ENCODE measurements at places on chromosomes 6 and 20.

GRCh38 chr6:46935687-46936086 is 13.9 kb upstream of the ADGRF5 start:
- no peak for DNase-seq

DNA sequence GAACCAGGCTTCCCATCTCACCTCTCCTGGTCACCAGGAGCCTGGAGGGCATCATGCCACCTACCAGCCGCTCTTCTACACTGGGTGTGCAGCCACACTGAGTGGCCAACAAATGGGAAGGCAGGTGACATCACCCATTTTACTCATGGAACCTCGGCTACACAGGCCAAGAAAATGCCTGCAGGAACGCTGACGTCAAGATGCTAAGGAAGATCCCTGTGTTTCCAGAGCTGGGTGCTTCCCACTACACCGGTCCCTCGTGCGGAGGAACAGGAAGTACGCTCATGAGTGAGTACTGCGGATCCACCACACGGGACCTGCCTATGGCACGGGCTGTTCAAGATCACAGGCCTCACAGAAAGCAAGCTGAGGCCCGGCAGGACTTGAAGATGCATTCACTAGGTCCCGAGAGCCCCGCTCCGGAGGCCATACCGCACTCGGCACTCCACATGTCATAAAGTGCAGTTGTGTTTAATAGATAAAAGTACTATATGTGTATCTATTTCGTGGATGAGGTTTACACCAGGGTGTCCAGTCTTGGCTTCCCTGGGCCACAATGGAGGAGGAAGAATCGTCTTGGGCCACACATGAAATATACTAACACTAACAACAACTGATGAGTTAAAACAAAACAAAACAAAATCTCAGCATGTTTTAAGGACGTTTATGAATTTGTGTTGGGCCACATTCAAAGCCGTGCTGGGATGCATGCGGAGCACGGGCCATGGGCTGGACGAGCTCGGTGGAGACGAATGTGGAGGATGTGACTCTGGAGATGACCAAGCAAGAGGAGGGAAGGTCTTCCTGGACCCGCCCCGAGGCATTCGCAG is 257.9 kb downstream of the THBS2 start:
- DNase-seq: no peak

- no peak for DNase-seq
Measured at GRCh38 chr6:36963451-36964290, 9.1 kb downstream of the PI16 start.

DNA sequence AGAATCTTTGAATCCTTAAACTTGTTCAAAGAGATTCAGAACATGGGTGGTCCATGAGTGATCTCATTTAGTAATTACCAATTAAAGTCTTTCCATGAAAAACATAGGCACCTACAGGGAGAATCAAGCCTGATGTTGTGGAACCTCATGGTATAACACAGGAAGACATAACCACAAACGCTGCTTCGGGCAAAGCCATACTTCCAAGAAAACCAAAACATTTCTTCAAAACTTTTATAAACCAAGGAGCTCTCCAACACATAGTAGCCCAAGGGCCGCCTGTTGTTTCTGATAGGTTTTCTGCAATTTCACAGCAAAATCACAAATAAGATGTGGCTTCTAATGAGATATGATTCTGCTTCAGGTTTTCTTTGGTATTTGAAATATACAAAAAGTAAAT is 2.5 kb downstream of the CHD6 start:
- DNase-seq: no peak

DNA sequence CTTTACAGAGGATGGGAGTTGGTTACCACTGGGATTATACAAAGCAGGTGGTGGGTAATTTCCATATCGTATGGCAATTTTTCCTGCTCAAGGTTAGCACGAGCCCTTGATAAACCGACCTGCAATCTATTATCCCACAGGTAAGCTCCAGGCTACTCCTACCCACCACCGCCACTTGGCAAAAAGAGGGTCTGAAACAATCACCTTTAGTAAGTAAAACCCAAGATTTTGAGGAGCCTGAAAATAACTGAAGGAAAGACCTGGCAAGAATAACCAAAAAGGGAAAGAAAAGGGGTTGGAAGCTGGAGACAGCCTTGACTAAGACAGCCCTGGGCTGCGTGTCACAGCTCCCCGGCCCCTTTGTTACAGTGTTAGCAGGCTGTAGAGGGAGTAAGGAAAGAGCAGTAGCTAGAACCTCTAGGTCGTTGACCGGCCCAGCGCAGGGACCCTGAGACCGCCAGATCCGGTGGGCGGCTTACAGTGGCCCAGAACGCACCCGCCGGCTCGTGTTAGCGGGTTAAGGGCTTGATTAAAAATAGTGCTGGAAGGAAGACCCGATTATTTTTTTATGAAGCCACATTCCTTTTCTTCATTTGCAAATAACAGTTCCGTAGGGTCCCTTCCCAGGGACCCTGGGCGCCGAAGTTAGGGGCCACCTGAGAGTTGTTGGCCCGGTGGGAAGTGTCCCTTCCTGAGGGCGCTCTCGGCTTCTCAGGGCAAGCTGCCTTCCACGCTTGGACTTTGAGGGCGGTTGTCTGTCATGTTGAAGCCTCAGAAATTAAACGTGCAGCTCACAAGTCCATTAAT is 30.5 kb downstream of the TFAP2B start:
- no peak for DNase-seq

DNA sequence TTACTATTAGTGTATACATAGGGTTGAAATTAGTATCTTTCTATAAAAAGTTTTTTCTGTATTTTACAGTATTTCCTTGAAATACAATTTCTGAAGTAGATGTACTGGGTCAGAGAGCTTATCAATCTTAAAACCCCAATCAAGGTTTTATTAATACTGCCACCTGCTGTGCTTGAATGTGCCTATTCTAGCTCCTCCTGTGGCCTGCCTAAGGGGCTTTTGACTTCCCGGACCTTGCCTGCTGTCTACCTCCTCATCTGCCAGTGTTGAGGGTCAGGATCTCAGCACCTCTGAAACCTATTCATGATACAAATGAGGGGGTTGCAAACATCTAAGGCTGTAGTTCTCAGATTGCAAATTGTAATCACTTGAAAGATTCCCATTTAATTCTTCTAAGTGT is 9.2 kb downstream of the PACRG start:
- no peak for DNase-seq

DNA sequence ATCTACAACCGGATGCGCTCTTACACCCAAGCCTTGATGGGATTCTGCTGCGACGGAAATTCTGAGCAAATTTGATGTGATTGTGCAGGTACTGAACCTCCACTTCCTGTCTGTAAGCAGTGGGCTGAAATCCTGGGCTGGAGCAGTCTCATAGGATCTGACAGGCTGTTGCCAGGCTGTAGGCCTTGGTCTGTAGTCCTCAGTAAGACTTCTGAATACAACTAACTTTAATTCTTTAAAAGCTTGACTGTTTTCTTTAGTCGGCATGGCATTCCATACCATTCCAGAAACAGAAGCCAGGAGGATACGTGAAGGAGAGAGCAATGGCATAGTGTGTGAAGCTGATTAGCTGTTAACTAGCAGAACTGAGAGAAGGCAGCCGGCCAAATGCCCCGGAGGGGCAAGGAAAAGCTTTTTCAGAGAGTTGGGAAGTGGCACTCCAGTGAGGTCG is 68.3 kb downstream of the ADTRP start:
- peak; percentile 22 for DNase-seq

- DNase-seq: peak; percentile 17
Measured at GRCh38 chr6:24547243-24547642, 52.5 kb downstream of the ALDH5A1 start.

DNA sequence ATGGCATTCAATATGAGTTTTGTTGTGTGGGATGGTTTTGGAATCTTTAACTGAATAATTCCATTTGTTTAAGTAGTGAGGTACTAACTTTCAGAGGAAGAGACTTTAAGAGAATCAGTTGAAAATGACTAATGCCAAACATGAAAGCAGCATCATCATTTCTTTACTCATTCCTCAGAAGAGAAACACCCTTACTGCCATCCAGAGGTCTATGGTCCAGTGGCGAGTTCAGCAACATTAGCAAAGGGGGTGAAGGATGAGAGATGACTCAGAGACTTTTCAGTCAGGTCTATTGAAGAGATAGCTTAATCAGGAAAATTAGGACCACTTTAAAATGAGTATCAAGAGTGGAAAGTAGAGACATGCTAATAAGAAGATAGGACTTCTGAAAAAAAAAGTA is 118.8 kb downstream of the COL19A1 start:
- DNase-seq: no peak

- no peak for DNase-seq
Measured at GRCh38 chr6:35287671-35288396, 9.8 kb upstream of the DEF6 start.

GRCh38 chr6:150395388-150396009 is 26.7 kb downstream of the IYD start:
- DNase-seq: no peak

GRCh38 chr6:117346142-117346930 is 79.4 kb downstream of the ROS1 start:
- DNase-seq: no peak

- DNase-seq: no peak
Measured at GRCh38 chr6:1485678-1486077, 96.3 kb downstream of the FOXF2 start.

DNA sequence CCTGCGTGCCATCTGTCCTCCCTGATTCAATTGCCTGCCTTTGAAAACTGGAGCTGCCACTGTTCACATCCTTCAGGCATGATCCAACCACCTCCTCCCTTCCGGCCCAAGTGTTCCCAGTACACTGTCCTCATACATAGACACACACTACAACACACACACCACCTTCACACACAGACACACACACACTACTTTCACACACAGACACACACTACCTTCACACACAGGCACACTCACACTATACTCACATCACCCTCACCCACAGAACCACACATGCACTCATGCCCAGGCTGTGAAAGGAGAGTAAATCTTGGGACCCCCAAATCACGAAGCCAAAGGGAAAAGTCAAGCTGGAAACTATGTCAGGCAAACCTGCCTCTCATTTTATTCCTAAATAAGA is 109.4 kb upstream of the MYLIP start:
- DNase-seq: no peak

DNA sequence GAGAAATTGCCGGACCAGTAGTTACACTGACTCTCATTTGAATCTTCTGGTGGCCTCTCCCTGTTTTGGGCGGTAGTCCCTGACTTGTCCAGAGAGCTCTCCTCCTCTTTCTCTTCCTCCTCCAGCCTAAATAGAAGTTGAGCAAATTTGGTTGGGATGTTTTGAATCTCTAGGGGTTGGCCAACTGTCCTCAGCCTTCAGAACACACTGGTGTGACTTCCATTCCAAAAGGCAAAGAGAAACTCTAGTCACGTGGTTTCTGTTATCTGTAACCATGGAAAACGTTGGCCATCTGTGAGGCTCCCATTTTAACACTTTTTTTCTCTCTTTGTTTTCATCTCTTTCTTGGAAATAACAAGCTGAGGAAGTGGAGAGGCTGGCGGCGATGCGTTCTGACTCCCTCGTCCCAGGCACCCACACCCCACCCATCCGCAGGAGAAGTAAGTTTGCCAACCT is 275.3 kb downstream of the TBC1D7 start:
- no peak for DNase-seq

DNA sequence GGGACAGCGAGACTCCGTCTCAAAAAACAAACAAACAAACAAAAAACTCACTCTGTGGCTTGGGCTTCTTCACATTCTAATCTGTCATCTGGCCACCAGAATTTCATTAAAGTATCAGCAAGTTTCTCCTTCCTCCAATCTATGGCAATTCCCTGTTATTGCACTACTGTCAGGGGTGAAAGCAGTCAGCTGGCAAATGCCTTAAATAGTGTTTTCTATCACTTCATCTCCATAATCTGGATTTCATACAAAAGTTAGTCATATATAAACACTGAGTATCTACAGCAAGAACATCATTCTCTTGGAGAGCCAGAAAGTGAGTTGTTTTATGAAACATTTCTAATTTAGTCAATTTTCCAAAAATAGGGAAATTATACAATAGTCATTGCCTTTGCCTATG is 56.1 kb downstream of the PHACTR3 start:
- no peak for DNase-seq

- DNase-seq: no peak
Measured at GRCh38 chr6:43383021-43383667, 13.7 kb upstream of the ZNF318 start.

- DNase-seq: no peak
Measured at GRCh38 chr20:24987873-24988835, 4.4 kb downstream of the APMAP start.

- no peak for DNase-seq
Measured at GRCh38 chr20:9736373-9736772, 102.5 kb downstream of the PAK5 start.

DNA sequence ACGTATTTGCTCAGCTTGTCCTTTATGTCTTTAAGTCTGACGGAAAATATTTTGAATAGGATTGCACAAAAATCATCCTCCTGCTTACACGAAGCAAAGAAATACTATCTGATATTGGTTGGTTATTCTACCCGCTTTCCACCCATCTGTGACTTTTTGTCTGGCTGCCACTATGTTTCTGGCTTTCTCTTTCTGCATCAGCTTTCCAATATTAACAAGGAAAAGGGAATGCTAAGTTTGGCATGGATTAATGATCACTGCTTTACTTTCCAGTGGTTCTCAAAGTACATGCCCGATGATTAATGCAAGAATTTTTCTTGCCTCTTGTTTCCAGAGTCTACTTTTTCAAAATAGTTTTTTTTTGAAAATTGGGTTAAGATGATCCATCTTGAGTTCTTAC is 57.0 kb downstream of the RNF144B start:
- no peak for DNase-seq

DNA sequence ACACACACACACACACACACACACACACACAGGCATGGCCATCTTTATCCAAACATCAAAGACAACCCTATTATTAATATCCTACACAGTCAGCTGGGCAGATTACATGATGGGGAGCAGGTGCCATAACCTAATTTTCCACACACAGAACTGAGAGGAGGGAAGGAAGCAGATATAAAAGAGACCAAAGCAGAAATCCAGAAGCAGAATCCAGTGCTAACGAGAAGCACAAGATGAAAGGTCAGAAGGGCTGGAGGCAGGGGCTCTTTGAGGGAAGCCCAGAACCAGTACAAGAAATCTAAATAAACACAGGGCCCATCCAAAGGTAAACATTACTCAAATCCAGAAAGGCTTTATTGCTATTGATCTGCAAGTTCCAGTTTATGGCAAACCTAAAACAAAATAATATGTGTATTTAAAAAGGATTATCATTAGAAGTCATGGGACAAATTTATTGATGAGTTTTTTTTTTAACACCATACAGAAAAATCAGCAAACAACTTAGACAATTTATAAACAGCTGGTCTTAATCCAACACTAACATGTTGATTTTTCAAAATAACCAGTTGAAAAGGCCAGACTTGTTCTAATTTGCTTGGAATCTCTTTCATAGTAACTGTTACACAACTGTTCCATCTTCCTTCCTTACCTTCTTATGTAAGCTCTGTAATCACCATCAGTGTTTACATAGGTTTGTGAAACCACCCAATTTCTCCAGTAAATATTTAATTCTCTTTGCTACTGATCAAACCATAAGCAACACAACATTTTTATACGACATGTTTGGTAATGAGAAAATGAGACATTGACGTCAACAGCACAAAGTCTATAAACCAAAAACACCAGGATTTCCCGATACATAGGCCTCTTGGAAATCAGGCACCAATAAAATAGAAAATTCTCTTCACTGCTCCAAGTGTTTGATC is 34.2 kb downstream of the SLC23A2 start:
- DNase-seq: no peak

All from activated naive CD4-positive, alpha-beta T cell (primary cell).